Kidney (tissue), 22 donors: ENCODE measurements at places on chromosomes 11 and 22.

DNA sequence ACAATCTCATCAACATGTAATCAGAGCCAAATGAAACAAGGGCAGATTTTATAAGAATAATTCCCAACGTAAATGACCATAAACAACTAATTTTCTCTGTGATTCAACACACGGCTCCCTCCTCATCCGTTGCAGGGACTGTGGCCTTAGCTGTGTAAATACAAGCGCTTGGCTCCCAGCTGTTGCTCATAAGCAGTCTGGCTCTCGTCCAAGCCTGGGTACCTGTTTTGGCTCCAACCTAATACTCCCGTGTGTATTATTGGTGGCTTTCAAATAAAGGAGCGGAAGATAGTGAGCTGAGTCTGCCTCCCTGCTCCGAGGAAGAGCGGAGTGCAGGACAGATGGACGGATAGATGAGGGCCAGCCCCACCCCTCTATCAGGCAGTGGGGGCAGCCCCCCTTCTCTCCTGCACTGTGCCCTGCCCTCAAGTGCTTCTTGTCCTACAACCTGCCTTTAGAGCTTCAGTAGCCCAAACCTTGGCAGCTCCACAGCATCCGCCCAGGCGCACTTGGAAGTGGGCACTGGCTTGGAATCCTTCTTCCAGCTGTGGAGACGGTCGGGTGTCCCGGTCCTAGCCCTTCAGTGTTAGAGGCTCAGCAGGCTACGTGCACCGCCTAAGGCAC lies 670.9 kb downstream of the BRD1 start:
- no peak overlapping the region for H3K27ac ChIP-seq
- H3K36me3 ChIP-seq, result no peaks in the 10 kb centered on the region
- H3K4me3 ChIP-seq, result no peak overlapping the region
- H3K27me3 ChIP-seq, result no peaks in the 10 kb centered on the region
- peak; percentile 58 for DNase-seq

GRCh38 chr11:92406472-92406871 lies 181.9 kb downstream of the FAT3 start:
- H3K27me3 ChIP-seq, result no peaks in the 10 kb centered on the region
- no peak overlapping the region for H3K4me3 ChIP-seq
- H3K36me3 ChIP-seq, result no peaks in the 10 kb centered on the region
- H3K27ac ChIP-seq, result no peak overlapping the region

GRCh38 chr22:17783312-17783711 lies 9.0 kb upstream of the BID start:
- no peak overlapping the region for H3K27ac ChIP-seq
- no peak for DNase-seq
- H3K4me1 ChIP-seq, result no peaks in the 10 kb centered on the region
- no peaks in the 10 kb centered on the region for H3K36me3 ChIP-seq
- no peak overlapping the region for H3K4me3 ChIP-seq

DNA sequence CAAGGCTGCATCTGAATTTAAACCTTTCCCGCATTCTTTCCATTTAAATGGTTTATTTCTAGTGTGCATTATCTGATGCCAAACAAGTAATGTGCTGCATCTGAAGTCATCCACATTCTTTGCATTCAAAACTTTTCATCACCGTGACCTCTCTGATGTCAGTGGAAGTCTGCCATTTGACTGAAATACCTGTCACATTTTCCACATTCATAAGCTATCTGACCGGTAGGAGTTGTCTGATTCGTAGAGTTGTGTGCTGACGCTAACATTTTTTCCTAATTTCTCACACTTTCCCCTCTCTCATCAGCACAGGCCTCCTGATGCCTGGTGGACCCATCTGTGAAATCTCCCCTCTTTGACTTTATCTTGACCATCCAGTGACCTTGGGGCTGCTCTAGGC lies 79.9 kb upstream of the BARX2 start:
- no peak overlapping the region for H3K27ac ChIP-seq
- no peaks in the 10 kb centered on the region for H3K36me3 ChIP-seq
- no peak for DNase-seq

- H3K4me1 ChIP-seq, result peaks cover 11% of the 10 kb centered on the region
- H3K27me3 ChIP-seq, result no peaks in the 10 kb centered on the region
- no peak overlapping the region for H3K27ac ChIP-seq
- no peaks in the 10 kb centered on the region for H3K36me3 ChIP-seq
Observed at GRCh38 chr11:69892237-69892985, 73.2 kb upstream of the FGF3 start.

DNA sequence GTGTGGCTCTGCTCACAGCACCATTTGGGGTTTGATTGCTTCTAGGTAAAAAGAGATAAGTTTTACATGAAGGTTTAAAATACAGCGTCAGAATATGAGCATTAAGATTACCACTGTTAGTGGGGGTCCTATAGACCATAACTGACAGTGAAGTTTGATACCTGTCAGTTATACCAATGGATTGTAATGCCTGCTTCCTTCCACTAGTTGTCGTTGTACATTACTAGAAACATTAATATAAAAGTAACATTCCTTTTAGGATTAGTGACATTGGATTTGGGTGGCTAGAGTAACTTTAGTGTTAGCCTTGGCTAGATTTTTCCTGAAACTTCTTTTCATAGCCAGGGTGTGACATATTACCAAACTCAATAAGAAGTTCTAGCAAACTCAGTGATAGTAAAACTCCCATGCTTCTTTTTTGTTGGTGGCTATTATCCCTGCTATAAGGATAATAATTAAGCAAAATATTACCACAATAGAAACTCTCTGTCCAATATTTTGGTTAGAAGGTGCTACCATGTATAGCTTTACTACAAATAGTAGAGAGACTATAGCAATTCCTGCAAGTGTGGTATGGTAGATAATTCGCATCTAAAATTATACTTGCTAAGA lies 57.1 kb downstream of the FAM181B start:
- no peaks in the 10 kb centered on the region for H3K4me1 ChIP-seq
- no peaks in the 10 kb centered on the region for H3K27me3 ChIP-seq
- DNase-seq, result no peak

DNA sequence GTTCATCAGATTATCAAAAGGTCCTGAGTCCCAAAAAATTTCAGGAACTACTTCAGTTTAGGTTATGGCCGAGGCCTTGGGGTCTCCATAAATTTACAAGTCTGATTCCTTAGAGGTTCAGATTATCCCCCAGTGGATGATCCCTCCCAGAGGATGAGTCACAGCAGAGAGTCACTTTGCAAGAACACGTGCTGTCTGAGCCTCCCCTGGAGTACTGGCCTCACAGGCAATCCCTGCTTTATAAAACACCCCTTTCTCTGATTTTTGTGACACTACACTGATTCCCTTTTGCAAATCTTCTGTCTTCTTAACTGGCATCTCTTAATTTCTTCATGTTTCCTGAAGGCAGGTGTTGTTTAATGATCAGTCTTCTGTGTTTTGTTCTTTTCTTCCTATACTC lies 45.3 kb downstream of the CCDC34 start:
- no peaks in the 10 kb centered on the region for H3K4me1 ChIP-seq
- H3K4me3 ChIP-seq, result no peak overlapping the region
- H3K27me3 ChIP-seq, result no peaks in the 10 kb centered on the region
- no peaks in the 10 kb centered on the region for H3K36me3 ChIP-seq
- DNase-seq, result no peak
- no peak overlapping the region for H3K27ac ChIP-seq

DNA sequence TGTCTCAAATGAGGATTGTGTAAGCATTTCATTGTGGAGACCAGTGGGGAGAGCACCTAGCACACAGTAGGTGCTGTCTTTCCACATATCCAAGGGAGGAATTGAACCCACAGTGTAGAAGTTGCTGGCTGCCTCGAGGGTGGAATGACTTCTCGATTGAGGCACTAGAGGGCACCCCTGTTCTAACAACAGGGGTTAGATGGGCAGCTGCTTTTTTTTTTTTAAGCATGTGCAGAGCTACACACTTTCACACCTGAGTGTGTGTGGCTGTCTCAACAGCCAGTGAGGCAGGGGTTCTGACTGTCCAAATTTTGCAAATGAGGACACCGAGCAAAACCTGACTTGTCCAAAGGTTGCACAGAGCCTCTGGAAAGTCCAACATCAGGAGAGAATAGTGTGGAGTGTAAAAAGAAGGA lies 118.2 kb upstream of the CRYBB3 start:
- peaks cover 11% of the 10 kb centered on the region for H3K4me1 ChIP-seq
- H3K27me3 ChIP-seq, result no peaks in the 10 kb centered on the region
- no peak overlapping the region for H3K27ac ChIP-seq
- H3K36me3 ChIP-seq, result no peaks in the 10 kb centered on the region
- DNase-seq, result peak; percentile 54
- H3K4me3 ChIP-seq, result no peak overlapping the region

- no peaks in the 10 kb centered on the region for H3K4me1 ChIP-seq
- no peaks in the 10 kb centered on the region for H3K27me3 ChIP-seq
- no peaks in the 10 kb centered on the region for H3K36me3 ChIP-seq
- no peak overlapping the region for H3K27ac ChIP-seq
- no peak for DNase-seq
Observed at GRCh38 chr11:93772123-93772522, 12.0 kb upstream of the MED17 start.

- no peaks in the 10 kb centered on the region for H3K27me3 ChIP-seq
- no peak overlapping the region for H3K4me3 ChIP-seq
- H3K36me3 ChIP-seq, result no peaks in the 10 kb centered on the region
- no peak for DNase-seq
- H3K27ac ChIP-seq, result no peak overlapping the region
- H3K4me1 ChIP-seq, result no peaks in the 10 kb centered on the region
Observed at GRCh38 chr11:106468086-106468485, 390.6 kb downstream of the AASDHPPT start.

- no peaks in the 10 kb centered on the region for H3K36me3 ChIP-seq
- no peak overlapping the region for H3K4me3 ChIP-seq
- H3K27ac ChIP-seq, result no peak overlapping the region
- DNase-seq, result peak; percentile 78
Observed at GRCh38 chr22:46845296-46846149, 83.1 kb downstream of the TBC1D22A start.

- H3K27ac ChIP-seq, result no peak overlapping the region
- DNase-seq, result no peak
- no peaks in the 10 kb centered on the region for H3K4me1 ChIP-seq
- no peaks in the 10 kb centered on the region for H3K36me3 ChIP-seq
- H3K4me3 ChIP-seq, result no peak overlapping the region
- no peaks in the 10 kb centered on the region for H3K27me3 ChIP-seq
Observed at GRCh38 chr22:46515208-46516111, 22.0 kb downstream of the CELSR1 start.

- H3K27me3 ChIP-seq, result peaks cover 2% of the 10 kb centered on the region
- H3K4me1 ChIP-seq, result peaks cover 3% of the 10 kb centered on the region
- no peaks in the 10 kb centered on the region for H3K36me3 ChIP-seq
- peak overlapping the region; percentile 36 for H3K4me3 ChIP-seq
- no peak overlapping the region for H3K27ac ChIP-seq
- no peak for DNase-seq
Observed at GRCh38 chr11:2929950-2930703, 907 bp upstream of the PHLDA2 start.

- H3K4me3 ChIP-seq, result no peak overlapping the region
- no peaks in the 10 kb centered on the region for H3K27me3 ChIP-seq
- DNase-seq, result peak; percentile 66
- no peaks in the 10 kb centered on the region for H3K4me1 ChIP-seq
- no peak overlapping the region for H3K27ac ChIP-seq
- H3K36me3 ChIP-seq, result no peaks in the 10 kb centered on the region
Observed at GRCh38 chr11:12288931-12289666, 88.3 kb upstream of the PARVA start.

GRCh38 chr11:62983536-62984199 lies 1.1 kb downstream of the SLC22A6 start:
- no peaks in the 10 kb centered on the region for H3K4me1 ChIP-seq
- DNase-seq, result no peak
- no peaks in the 10 kb centered on the region for H3K27me3 ChIP-seq
- H3K36me3 ChIP-seq, result no peaks in the 10 kb centered on the region
- peak overlapping the region; percentile 68 for H3K4me3 ChIP-seq
- peak overlapping the region; percentile 76 for H3K27ac ChIP-seq

- H3K27ac ChIP-seq, result no peak overlapping the region
- no peaks in the 10 kb centered on the region for H3K36me3 ChIP-seq
- no peaks in the 10 kb centered on the region for H3K4me1 ChIP-seq
- DNase-seq, result no peak
- H3K27me3 ChIP-seq, result no peaks in the 10 kb centered on the region
Observed at GRCh38 chr11:96736601-96737000, 346.8 kb downstream of the JRKL start.

GRCh38 chr22:40982482-40983385 lies 31.6 kb downstream of the RBX1 start:
- H3K36me3 ChIP-seq, result no peaks in the 10 kb centered on the region
- H3K4me3 ChIP-seq, result no peak overlapping the region
- DNase-seq, result peak; percentile 33
- H3K27ac ChIP-seq, result no peak overlapping the region

GRCh38 chr11:122659676-122660554 lies 4.4 kb downstream of the UBASH3B start:
- no peak overlapping the region for H3K4me3 ChIP-seq
- H3K27ac ChIP-seq, result no peak overlapping the region
- no peaks in the 10 kb centered on the region for H3K27me3 ChIP-seq

- H3K36me3 ChIP-seq, result no peaks in the 10 kb centered on the region
- no peaks in the 10 kb centered on the region for H3K27me3 ChIP-seq
- H3K4me1 ChIP-seq, result no peaks in the 10 kb centered on the region
- DNase-seq, result peak; percentile 39
- no peak overlapping the region for H3K4me3 ChIP-seq
Observed at GRCh38 chr22:24025475-24025874, 14.4 kb downstream of the CABIN1 start.

DNA sequence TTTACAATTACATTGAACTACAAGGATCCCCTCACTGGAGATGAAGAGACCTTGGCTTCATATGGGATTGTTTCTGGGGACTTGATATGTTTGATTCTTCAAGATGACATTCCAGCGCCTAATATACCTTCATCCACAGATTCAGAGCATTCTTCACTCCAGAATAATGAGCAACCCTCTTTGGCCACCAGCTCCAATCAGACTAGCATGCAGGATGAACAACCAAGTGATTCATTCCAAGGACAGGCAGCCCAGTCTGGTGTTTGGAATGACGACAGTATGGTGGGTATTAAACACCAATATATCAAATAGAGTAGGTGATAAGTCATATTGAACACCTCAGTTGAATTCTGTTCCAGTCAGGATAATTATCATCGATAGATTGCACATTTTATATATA lies 4.4 kb downstream of the FBXO7 start:
- no peak overlapping the region for H3K4me3 ChIP-seq
- peaks cover 2% of the 10 kb centered on the region for H3K36me3 ChIP-seq
- DNase-seq, result no peak

GRCh38 chr11:127994736-127995135 lies 592.6 kb downstream of the ETS1 start:
- no peak overlapping the region for H3K4me3 ChIP-seq
- no peaks in the 10 kb centered on the region for H3K27me3 ChIP-seq
- H3K27ac ChIP-seq, result no peak overlapping the region
- H3K4me1 ChIP-seq, result no peaks in the 10 kb centered on the region
- H3K36me3 ChIP-seq, result no peaks in the 10 kb centered on the region

- H3K4me3 ChIP-seq, result no peak overlapping the region
- no peak for DNase-seq
- H3K27me3 ChIP-seq, result no peaks in the 10 kb centered on the region
- no peak overlapping the region for H3K27ac ChIP-seq
- no peaks in the 10 kb centered on the region for H3K36me3 ChIP-seq
- H3K4me1 ChIP-seq, result peaks cover 4% of the 10 kb centered on the region
Observed at GRCh38 chr22:24284747-24285203, 14.1 kb downstream of the SPECC1L start.
